ENCODE measurements at places on chromosomes 2 and 18. TPM values are rescaled to one million over a fixed set of nuclear protein-coding genes. Genes with fewer than 3 reads are reported as not detected.

GRCh38 chr2:232058931-232059330 is 97.4 kb downstream of the DIS3L2 start:
- H3K4me1 ChIP-seq, result peaks cover 4% of the 10 kb centered on the region
- DNase-seq, result no peak
- no peaks in the 10 kb centered on the region for H3K36me3 ChIP-seq
- H3K27me3 ChIP-seq, result no peaks in the 10 kb centered on the region

DNA sequence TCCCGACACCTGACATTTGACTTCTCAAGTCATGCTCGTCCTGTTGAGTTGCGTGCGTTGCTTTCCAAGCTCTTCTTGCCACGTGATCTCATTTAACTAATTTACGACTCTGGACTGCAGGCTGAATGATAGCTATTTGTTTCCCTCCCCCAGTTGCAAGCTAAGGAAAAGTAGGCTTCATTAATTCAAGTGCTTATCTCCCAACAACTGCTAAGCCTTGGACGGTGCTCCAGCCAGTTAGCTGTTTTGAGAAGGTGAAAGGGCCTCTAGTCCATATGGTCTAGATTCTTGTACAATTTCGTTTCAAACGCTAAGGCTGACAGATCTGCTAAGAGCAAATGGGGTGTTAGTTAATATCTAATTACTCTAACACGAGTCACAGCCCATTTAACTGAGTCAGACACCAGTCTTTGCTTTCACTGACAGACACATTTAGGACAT is 21.1 kb downstream of the GPR45 start:
- no peak for DNase-seq
- no peaks in the 10 kb centered on the region for H3K27me3 ChIP-seq
- H3K4me1 ChIP-seq, result no peaks in the 10 kb centered on the region
- H3K4me3 ChIP-seq, result no peak overlapping the region

GRCh38 chr2:181223234-181223633 is 234.0 kb upstream of the ITGA4 start:
- no peak for DNase-seq
- no peak overlapping the region for H3K27ac ChIP-seq
- no peaks in the 10 kb centered on the region for H3K36me3 ChIP-seq
- no peaks in the 10 kb centered on the region for H3K27me3 ChIP-seq

NEU4 gene
- total RNA-seq, result not detected

HOXD10 gene
- total RNA-seq, result 1.3 TPM
